Posterior cingulate gyrus (tissue), 11 donors: ENCODE measurements at places on chromosomes 4 and X.

DNA sequence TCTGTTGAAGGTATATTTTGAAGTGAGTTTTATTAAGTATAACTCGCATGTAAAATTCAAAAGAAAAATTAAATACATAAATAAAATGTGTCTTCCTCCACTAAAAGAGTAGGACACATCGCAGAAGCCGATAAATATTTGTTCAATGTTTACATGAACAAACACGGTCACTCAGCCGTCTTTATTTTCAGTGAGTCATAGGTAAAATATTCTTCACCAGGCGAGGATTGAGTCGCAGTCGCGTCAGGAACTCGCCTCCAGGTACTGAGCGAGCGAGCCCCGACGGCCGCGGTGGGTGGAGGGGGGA, 271 bp upstream of the FUNDC2 start:
- DNase-seq, result no peak

DNA sequence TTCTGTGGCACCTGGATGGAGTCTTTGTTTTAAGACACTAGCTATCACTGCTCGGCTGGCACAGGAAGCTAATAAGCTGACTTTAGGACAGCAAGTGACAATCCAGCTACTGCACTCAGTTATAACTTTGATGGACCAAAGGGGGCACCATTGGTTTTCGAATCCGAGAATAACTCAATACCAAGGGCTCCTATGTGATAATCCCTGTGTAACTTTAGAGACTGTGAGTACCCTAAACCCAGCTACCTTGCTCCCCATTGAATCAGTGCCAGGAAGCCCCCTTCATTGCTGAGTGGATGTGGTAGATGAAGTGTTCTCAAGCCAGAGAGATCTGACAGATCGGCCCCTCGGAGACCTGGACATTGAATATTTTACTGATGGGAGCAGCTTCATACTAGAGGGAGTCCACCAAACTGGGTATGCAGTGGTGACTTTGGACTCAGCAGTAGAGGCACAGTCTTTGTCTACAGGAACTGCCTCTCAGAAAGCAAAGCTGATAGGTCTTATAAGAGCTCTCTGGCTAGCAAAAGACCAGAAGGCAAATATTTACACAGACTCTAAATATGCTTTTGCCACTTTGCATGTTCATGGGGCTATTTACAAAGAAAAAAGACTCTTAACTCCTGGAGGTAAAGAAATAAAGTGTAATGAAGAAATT, 35.5 kb upstream of the UGT2B7 start:
- no peak for DNase-seq

DNA sequence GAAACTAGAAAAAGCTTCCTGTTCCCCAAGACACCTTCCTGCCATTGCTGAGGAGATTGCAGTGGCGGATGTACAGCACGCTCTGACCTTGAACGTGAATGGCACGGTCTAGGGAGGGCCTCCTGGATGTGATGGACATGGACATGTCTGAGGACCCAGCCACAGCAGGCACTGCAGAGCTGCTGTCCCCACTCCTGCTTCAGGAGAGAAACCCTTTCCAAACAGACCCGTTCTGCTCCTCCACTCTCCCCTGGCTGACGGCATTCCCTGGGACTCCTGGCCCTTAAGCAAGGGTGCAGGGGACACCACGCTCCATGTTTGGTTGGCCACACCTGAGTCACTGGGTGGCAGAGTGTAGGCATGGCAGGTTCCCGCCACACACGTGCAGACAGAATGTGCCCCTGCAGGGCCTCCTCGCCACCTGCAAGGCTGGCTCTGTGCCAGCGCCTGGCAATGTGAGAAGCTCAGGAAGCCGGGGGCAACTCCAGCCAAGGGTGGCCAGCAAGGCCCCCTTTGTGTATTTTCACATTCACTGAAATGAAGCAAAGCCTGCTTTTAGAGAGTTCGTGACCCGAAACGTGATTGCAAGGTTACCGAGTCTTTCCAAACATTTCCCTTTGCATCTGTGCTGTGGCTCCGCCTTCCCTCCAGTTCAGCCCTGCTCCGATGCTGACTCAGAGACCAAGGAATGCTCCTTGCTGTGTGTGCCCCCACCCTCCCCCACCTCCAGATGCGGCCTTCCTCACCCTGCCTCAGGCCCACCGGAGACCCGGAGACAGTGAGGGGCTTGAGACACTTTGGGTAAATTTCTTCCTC, 46.1 kb downstream of the HTRA3 start:
- peak; percentile 11 for DNase-seq

GRCh38 chr4:106364282-106364681, 4.3 kb downstream of the GIMD1 start:
- DNase-seq, result no peak

GRCh38 chrX:15838017-15838416, 16.6 kb downstream of the AP1S2 start:
- no peak for DNase-seq

GRCh38 chr4:140706276-140706625, 49.9 kb downstream of the TBC1D9 start:
- DNase-seq, result no peak

- DNase-seq, result no peak
Observed at GRCh38 chr4:32560306-32560705, 1840.1 kb downstream of the PCDH7 start.

- peak; percentile 67 for DNase-seq
Observed at GRCh38 chr4:170853422-170854021, 763.8 kb upstream of the AADAT start.

- DNase-seq, result no peak
Observed at GRCh38 chr4:17552427-17552826, 24.6 kb upstream of the LAP3 start.

- DNase-seq, result no peak
Observed at GRCh38 chrX:82658492-82658891, 849.6 kb upstream of the POU3F4 start.
